ENCODE measurements at places on chromosomes 6 and 20.

- no peak for DNase-seq
Measured at GRCh38 chr20:62624719-62625453, 17.4 kb upstream of the SLCO4A1 start.

DNA sequence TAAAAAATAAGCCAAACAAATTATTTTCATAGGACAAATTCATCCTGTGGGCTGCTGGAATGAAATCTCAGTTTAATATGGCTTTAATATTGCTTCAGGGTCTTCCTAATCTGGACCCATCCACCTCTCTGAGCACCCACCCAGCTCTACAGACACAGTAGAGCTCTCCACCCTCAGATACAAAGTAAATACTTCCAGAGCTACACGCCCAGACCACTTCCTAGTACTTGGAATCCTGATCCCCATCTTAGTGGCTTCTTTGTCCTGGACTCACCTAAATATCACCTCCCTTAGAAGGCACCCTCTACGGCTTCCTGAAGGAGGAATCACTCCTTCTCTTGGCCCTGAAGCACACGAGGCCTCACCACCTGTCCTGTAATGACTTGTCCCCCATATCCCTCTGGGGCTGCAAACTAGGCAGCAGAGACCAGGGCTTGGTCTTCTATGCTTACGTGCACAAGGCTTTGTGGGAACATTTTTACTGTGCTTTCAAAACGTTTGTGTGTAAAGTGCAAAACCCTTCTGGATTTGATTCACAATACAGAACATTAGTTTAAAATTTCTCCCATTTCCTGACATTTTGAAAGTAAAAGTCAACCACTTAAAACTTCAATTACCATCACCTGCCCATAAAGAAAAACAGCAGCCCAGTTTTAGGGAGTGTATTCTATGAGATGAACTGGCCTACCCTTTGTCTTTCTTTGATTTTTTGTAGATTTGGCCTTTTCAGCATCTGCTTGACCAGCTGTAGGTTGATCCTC lies 2.4 kb downstream of the CTCFL start:
- no peak for DNase-seq

- DNase-seq = no peak
Measured at GRCh38 chr6:72677740-72678139, 55.9 kb downstream of the KCNQ5 start.

- no peak for DNase-seq
Measured at GRCh38 chr20:35260426-35260825, 17.5 kb downstream of the MMP24OS start.

- DNase-seq = no peak
Measured at GRCh38 chr6:13334953-13335352, 6.6 kb upstream of the TBC1D7 start.

- DNase-seq = peak; percentile 77
Measured at GRCh38 chr6:36590237-36590636, 3.9 kb upstream of the SRSF3 start.

DNA sequence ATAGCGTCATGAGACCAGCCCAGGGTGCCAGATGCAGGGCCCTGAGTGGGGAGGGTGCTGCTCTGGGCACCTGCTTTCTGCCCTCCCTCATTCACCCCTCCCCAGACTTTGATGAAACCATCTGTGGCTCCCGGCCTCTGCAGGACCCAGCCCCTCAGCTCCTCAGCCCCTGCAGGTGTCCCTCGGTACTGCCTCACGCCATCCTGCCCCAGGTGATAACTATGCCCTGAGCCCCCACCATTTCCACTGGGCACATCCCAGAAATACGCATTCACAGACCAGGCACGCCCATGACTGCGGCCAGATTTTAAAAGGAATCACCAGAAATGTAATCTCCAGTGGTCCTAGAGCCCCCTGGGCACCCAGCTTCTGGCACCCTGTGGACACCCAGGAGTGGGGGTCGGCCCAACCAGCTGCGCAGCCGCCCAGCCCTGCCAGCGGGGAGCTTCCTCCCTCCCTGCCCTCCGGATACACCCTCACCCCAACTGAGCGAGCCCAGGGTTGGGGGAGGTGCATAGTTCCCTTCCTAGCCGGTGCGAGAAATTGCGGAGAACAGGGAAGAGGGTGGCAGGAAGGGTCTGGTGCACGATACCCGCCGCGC lies 615 bp upstream of the NTSR1 start:
- no peak for DNase-seq

DNA sequence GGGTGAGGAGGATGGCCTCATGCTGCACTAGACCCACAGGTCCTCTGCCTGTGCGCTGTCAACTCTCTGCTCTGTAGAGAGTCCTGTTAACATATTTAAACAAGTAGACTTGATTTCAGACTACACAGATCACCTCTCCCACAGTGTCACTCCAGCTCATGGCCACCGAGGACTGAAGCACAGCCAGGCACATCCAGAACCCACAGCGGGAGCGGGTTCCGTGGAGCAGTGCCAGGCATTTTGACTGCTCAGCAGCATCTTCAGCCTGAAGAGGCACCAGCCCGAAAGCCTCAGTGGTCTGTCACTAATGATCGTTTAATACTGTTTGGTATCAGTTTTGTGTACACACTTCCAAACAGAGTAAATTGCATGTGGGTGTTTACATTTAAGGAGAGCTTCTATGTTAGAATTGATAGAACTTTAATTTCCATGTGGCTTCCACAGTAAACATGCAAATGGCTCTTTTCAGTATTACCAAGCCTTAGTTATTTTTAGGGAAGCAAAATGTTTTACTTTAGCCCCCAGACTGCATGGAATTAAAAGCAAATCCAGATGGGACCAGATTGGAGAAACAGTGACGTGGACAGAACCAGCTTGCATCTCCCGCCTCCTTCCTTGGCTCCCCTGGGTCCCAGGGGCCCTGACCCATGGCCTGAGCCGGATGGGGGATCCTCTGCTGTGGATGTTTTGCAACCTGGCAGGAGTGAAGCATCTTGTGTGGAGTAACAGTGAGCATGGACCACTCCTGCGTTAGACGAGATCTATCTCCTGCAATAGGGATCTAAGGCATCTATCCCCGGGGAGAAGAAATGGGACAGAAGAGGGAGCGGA lies 196.7 kb upstream of the CDH4 start:
- DNase-seq = no peak

DNA sequence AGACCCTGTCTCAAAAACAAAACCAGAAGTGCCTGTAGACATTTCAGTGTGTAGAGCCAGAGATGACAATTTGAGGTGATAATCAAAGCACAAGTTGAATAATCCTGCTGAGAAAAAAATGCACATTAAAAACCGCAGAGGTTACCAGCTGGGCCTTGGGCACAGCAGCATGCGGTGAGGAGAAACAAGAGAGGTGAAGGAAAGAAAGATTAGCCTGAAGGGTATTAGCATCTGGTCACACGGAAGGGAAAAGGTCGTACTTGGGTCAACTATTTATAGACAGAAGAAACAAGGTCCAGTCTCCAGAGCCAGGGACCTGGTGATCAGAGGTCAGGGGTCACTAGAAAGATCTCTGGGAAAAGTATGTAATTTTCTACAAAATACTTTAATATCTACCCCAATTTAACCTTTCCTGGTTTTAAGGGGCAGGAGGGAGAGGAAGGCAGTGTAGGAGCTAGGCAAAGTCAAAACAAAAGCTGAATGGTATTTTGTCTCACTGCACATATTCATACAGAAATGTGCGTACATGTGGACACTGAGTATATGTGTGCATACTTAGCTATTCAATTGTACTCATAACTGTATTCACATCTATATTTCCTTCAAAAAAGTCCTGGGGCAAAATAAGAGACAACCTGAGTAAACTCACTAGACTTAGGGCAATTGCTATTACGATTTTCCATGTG lies 10.1 kb downstream of the MAP7 start:
- no peak for DNase-seq

DNA sequence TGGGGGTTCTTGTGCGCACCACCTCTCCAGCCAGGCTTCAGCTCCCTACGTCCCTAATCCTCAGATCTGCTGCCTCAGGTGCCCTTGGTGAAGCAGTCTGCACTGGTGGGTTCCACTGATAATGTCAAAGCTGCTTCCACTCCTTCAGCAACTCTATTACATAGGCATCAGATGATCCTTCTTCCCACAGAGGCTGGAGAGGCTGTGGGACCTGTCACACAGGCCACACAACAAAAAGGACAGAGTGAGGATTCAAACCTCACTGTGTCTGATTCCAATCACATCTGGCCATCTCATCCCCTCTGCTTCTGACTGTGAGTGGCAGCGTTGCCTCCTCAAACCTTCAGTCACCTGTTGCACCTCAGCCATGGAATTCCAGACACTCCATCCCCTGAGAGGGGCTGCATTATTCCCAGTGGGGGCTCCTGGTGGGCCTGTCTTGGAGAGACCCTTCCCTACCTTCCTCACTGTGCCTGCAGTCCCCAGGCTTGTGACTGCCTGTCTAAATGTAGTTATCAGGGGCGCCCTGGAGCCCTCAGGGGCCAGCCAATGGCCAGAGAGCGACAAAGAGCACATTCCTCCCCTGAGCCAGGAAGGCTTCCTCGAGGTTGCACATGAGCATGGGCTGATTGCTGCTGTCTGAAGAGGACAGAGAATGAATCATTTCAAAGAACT lies 211.4 kb upstream of the ECI2 start:
- peak; percentile 23 for DNase-seq

DNA sequence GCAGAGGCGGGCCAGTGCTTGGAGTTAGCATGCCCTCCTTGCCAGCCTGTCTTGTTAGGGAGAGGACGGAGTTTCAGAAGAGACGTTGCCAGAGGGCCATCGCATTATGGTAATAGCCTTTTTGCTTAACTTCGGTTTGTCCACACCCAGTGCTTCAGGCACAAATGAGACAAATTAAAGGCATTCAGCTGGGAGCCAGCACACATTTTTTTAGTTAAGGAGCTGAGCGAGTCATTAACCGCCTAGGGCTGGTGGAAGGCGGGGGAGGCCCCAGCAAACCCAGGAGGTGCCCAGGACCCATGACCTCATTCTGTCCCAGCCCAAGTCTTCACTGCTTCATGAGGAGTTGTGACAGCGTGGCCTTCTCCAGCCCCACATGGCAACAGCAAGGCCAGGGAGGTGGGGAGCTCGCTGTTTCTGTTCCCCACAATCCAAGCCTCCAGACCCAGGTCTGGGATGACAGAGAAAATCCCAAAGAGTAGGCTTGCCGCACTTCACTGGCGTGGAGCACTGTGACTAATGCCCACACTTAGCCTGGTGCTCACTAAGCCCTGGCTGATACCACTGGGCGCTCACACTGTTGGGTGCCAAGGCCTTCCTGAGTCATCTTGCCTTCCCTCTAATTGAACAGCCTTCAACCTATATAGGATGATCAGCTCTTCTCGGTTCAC lies 237.1 kb downstream of the ANKRD60 start:
- peak; percentile 93 for DNase-seq

GRCh38 chr6:1679688-1680068 lies 70.0 kb downstream of the FOXC1 start:
- DNase-seq = no peak

DNA sequence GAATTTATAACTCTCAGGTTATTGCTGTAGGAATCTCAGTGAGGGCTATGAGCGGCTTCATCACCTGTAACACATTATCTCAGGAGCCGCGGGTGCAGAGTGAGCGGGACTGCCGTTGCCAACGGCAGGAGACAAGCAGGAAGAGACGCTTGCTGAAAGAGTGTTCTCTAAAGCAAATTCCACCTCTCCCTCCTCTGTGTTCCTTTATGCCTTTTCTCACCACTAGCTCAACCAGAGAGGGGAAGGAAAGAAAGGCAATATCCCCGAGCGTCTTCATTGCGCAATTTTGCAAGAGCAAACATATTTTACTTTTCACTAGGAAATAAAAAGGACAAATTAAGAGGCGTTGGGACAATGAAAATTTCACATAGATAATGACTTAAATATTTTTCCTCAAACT lies 185.2 kb upstream of the EXOC2 start:
- DNase-seq = no peak

GRCh38 chr6:99344289-99344688 lies 5.2 kb downstream of the FAXC start:
- peak; percentile 20 for DNase-seq

- DNase-seq = peak; percentile 75
Measured at GRCh38 chr6:31836474-31837368, 9.2 kb downstream of the HSPA1B start.

DNA sequence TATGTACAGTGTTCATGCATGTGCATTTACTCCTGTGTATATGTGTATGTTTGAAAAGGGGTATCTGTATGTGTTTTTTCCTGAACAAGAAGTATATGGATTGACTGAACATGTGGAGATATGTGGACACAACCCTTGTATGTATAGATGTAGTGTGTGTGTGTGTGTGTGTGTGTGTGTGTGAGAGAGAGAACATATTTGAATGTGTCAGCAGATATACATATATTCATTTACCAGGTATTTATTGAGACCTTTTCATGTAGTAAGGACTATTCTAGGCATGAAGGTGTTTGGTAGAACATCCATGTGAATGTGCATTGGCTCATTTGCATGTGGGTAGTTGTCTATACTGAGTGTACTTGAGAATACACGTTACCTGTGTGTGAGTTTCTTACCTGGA lies 39.3 kb downstream of the EIF2S2 start:
- DNase-seq = no peak

- no peak for DNase-seq
Measured at GRCh38 chr6:106468935-106469334, 108.4 kb downstream of the CRYBG1 start.

DNA sequence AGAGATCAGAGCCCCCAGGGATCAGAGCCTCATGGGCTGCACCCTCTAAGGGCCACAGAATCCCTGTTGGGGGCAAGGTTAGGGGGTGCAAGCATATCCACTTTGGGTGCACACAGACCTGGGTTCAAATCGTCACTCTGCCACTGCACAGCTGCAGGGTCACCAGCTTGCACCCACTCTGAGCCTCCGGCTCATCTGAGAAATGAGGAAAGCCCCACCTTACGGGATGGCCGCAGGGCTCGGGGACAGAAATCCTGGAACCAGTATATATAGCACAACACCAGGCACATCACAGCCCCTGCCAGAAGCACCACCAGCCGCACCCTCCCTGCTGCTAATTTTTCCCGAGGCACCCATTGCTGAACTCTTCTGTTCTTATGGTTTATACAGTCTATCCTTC lies 169.6 kb downstream of the NFATC2 start:
- DNase-seq = no peak

GRCh38 chr6:157682856-157683481 lies 140.1 kb upstream of the SNX9 start:
- DNase-seq = peak; percentile 62

DNA sequence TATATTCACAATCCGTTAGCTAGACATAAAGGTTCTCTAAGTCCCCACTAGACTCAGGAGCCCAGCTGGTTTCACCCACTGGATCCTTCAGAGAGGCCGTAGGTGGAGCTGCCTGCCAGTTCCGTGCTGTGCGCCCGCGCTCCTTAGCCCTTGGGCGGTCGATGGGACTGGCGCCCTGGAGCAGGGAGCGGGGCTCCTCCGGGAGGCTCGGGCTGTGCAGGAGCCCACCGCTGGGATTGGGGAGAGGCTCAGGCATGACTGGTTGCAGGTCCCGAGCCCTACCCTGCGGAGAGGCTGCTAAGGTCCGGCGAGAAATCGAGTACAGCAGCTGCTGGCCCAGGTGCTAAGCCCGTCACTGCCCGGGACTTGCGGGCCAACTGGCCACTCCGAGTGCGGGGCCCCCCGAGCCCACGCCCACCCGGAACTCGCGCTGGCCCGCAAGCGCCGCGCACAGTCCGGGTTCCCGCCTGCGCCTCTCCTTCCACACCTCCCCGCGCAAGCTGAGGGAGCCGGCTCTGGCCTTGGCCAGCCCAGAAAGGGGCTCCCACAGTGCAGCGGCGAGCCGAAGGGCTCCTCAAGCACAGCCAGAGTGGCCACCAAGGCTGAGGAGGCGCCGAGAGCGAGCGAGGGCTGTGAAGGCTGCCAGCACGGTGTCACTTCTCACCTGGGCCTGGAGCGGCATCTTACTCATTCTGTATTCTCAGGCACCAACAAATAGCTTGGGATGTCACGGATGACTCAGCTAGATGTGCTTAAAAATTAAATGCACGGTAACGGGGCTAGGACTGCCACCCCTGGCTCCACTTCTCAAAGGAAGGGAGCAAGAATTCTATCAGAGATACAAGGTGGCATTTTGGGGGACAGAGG lies 44.1 kb downstream of the IRF4 start:
- DNase-seq = no peak
